ENCODE measurements at places on chromosomes 5 and 9.

- DNase-seq: no peak
Observed at GRCh38 chr5:112418659-112419163, 366 bp downstream of the EPB41L4A start.

- no peak for DNase-seq
Observed at GRCh38 chr5:97019435-97020117, 83.7 kb downstream of the LNPEP start.

- no peak for DNase-seq
Observed at GRCh38 chr5:158354958-158355357, 496.0 kb upstream of the CLINT1 start.

GRCh38 chr5:142475102-142475513 is 150.3 kb upstream of the SPRY4 start:
- no peak for DNase-seq

GRCh38 chr5:95153511-95153910 is 131.4 kb downstream of the MCTP1 start:
- DNase-seq: no peak
